ENCODE measurements at places on chromosomes 5 and 9.

- no peak for DNase-seq
These were observed 27.2 kb downstream of the NEUROG1 start for GRCh38 chr5:135508496-135509005.

- DNase-seq, result no peak
These were observed 302.7 kb upstream of the RGMB start for GRCh38 chr5:98470747-98471146.

- DNase-seq, result no peak
These were observed 65.2 kb upstream of the SLC25A51 start for GRCh38 chr9:37969130-37969529.

DNA sequence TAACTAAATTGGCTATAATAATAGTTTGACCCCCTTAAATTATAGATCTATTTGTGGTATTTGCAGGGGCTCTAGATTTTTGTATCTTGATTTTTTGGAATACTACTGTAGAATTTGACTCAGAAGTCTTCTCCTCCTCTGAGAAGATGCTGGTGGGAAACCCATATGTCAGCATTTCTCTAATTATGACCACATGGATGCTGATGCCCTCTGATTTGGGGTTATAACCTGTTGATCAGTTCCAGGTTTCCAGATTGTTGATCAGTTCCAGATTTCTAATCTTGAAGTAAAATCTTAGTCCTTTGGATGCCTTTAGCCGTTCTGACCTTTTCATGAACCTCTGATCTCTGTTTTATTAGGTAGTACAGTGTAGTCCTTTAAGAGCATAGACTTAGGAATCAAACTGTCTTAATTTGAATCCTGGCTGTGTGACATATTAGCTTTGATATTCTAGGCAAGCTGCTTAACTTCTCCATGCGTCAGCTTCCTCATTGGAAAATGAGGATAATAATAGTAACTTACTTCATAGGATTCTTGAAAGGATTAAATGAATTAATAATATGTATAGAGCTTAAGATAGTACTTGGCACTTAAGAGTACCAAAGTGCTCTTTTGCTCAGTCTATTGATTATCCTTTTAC lies 8.1 kb downstream of the FSD1L start:
- no peak for DNase-seq

DNA sequence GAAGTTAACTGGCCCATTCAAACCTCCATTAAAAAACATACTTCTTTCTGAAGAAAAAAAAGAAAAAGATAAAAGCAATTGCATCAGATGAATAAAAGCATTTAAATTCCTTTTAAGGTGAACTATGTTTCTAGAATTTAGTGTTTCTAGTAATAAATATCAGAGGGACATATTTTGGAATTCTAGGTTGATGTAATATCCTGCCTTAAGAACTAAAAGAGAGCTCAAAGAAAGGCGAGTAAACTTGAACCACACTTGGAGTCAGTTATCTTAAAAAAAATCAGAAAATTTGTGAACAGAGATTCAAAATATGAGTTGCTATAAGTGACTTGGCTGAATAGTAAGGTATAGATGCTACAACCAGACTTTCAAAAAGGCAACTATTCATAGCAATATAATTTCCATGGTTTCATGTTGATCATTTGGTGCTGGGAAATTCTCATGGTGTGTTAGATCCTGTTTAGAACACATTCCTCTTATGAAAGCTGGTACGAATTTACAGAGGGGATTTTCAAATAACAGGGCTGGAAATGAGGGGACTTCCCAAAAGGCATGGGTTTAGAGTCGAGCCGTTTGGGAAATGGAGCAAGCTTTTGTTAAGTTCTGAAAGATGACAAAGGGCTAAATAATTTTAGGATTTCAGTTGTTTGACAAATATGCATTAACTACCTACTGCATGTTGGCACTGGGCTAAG lies 37.6 kb upstream of the RAI14 start:
- no peak for DNase-seq

DNA sequence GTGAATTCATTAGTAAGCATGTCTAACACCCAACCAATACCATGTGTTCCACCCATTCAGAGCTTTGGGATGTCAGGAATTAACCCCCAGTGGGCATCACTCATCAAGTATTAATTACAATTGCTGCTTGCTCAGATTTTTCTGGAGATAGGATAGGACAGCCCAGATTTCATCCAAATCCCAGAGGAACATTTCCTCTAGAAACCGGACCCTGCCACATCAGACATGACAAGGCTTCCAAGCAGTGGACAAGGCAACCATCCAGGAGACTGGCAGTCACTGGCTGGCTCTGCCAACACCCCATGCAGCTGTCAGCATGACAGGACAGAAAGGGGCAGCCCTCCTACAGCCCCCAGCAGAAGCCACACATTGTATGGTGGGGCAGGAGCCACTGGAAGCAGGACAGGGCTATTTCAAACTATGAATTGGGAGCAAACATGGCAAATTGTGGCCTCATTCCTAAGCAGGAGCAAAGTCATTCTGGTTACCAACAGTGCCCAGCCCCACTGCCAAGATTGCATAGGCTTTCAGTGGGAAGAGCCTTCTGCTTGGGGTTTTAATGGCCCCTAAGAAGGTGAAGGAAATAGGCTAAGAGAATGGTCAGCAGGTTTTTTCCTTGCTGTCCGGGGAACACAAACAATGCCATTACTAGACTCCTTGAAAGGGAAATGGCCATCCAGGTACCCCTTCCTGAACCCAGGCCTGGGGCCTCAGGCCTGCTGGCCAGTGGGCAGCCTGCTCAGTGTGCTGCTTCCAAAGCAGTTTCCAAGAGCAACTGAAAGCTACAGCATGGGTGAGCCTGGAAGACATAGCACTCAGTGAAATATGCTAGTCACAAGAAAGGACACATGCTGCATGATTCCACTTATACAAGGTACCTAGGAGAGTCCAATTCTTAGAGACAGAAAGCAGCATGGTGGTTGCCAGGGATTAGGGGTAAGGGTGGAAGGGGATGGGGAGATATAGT lies 294.7 kb upstream of the SLC30A5 start:
- DNase-seq, result no peak

DNA sequence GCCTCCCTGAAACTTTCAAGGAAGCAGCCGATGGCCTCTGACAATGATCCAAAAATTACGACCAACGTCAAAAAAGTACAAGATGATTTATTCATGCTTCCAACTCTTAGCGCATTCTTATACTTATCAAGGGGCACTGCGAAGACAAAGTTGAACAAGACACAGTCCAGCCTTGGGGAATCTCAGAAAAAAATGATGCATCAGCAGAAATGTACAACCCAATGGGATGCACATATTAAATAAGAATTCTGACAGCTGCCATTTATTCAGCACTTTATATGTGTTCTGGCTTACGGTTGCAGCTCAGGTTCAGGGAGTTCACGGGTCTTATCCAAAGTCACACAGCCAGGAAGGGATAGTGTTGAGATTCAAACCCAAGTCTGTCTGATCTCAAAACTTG lies 96.0 kb upstream of the CPLX2 start:
- no peak for DNase-seq

DNA sequence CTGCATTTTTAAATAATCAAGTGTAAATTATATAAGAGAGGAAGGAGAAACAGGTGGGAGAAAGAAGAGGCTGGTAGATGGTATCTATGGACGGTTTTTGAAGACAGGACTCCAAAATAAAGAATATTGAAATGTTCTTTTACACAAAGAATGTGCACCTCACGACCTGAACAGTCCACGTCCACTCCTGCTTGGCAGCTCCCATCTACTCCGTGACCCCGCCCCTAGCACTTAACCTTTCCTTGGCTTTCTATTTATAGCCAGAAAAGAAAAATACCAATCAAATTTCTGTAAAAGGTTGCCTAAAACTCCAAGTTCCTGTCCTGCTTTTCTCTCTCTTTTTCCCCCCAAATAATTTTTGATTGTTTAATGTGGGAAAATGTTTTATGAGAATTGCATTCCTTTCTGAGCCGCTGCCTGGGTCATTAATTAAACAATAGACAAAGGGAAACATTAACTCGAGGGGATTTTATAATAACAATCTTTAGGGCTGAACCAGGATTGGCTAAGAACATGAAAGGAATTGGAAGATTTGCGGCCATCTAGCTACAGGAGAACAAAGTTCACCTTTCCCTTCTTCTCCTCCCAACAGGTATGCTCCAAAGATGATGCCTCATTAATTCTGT lies 173.6 kb upstream of the MAP3K1 start:
- DNase-seq, result no peak

DNA sequence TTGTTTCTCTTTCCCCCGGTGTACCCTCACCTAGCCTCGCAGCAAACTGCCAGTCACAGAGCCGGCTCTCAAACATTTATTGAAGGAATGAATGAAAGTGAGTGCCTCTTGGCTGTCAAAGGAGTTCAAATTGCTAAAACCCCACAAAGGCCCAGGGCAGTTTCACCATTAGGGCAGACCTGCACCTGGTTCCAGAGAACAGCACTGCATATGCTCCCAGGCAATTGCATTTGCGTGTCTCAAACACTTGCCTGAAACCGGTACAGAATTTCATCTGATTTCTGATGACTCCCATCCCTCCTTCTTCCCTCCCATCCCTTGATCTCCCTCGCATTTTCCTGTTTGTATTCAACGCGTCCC lies 165.6 kb upstream of the ZNF462 start:
- no peak for DNase-seq

- no peak for DNase-seq
These were observed 61.9 kb downstream of the SNX24 start for GRCh38 chr5:122907276-122907675.

GRCh38 chr9:92746567-92747458 lies 17.8 kb downstream of the BICD2 start:
- no peak for DNase-seq

DNA sequence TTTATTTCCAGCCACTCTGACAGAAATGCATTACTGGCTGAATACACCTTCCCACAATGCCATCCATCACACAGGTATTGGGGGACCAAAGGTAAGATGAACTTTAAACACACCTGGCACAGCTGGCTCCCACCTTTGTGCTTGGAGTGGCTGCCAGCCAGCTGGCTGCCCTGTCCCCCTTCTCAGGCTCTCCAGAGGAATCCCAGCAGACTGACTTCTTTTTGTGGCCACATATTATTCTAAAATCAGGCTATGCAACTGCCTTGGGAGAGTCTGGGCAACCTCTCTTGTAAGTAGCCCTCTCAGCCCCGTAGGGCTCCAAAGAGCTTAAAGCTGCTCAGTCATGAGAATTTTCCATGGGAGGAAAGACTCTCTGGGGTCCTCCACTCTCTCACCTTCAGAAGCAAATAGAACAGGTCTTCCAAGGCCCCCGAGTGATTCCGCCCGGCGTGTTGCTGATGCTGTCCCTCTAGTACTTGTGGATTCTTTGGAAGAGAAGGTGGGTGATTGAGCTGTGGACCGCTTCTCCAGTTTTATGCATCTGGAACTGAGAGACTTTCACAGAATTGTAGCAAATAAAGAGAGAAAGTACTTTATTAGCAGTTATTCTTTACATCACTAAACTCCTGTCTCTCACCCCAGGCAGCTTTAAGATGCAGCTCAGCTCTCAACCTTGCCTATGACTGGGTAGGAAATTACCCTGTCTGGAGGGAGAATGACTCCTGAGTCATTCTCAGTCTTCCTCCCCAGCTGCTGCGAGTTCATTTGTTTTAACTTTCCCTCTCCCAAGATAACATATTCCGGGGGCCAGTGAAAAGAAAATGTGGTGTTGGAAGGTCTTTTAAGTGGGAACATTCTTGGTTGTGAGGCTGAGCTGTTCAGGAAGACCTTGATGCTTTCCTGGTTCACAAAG lies 159.4 kb upstream of the PITX1 start:
- DNase-seq, result no peak

GRCh38 chr9:6996061-6996854 lies 238.5 kb downstream of the KDM4C start:
- DNase-seq, result no peak

Measured in activated CD4-positive, alpha-beta T cell treated with anti-CD3 and anti-CD28 coated beads, Interleukin-2, Interleukin-4, amounts not matched to agents 100 ng/mL and 50 ng/mL, durations not matched to agents 16 hours and 8 hours (primary cell).